IgD-negative memory B cell (primary cell): ENCODE measurements at places on chromosomes 4 and X. TPM values are rescaled to one million over a fixed set of nuclear protein-coding genes. Genes with fewer than 3 reads are reported as not detected.

NXT2 gene
- 13.9 TPM for polyA plus RNA-seq

LEF1 gene
- polyA plus RNA-seq = 14.5 TPM

ADGRG4 gene
- polyA plus RNA-seq = not detected

EDA gene
- polyA plus RNA-seq = not detected

F8A2 gene
- not detected for polyA plus RNA-seq

TRIML2 gene
- not detected for polyA plus RNA-seq

UBQLN2 gene
- 37.5 TPM for polyA plus RNA-seq

PIM2 gene
- 216 TPM for polyA plus RNA-seq

CT45A3 gene
- not detected for polyA plus RNA-seq

TMPRSS11A gene
- not detected for polyA plus RNA-seq

GDI1 gene
- 38.1 TPM for polyA plus RNA-seq

IBSP gene
- not detected for polyA plus RNA-seq

GABRE gene
- not detected for polyA plus RNA-seq

GPM6B gene
- polyA plus RNA-seq = 1.5 TPM

FREM3 gene
- polyA plus RNA-seq = 0.60 TPM

GSX2 gene
- 1.2 TPM for polyA plus RNA-seq

POU3F4 gene
- polyA plus RNA-seq = not detected

ADH1C gene
- not detected for polyA plus RNA-seq

SSX1 gene
- polyA plus RNA-seq = not detected

NEXMIF gene
- polyA plus RNA-seq = 0.36 TPM
